ENCODE measurements at places on chromosomes 5 and 9.

- no peak for DNase-seq
Observed at GRCh38 chr5:68460147-68460798, 244.7 kb downstream of the PIK3R1 start.

GRCh38 chr5:180358694-180359093 lies 5.6 kb upstream of the GFPT2 start:
- DNase-seq: no peak

DNA sequence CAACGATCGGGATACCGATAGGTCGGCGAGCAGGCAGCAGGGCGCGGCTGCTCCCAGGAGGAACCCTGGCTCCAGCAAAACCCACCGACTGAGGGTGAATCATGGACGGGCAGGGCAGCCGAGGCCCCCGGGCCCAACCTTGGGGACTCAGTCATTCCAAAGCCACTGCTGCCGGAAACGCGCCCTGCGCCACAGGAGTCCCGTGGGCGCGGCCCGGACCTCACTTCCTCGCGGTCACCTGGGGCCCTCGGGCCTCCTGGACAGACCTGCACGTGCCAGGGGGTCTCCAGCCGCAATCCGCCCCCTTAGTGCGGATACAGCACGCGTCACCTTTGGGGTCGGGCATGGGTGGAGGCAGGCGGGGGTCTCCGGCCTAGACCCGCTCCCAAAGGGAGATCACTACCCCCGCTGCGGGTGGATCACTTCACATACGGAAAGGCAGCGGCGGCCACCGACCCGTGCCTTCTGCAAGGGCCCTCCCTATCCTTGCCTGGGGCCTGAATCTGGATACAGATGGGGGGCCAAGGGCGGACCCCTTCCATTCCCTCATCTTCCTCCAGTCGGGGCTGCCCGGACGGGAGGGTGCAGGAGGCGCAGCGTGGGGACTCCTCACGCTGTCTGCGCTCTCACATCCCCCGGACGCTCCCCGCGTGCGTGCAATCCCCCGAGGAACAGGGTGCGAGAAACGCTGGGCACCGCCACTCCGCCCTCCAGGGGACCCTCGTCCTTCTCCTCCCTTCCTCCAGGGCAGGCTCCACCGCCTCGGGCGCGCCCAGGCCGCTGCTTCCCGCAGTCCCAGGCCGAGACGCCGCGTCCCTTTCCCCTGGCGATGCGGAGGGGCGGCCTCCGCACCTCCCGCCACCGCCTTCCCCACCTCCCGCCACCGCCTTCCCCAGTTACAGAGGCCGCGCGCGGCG lies 586 bp downstream of the TXN start:
- no peak for DNase-seq

GRCh38 chr9:95029288-95029687 lies 288.2 kb downstream of the FANCC start:
- DNase-seq: no peak

DNA sequence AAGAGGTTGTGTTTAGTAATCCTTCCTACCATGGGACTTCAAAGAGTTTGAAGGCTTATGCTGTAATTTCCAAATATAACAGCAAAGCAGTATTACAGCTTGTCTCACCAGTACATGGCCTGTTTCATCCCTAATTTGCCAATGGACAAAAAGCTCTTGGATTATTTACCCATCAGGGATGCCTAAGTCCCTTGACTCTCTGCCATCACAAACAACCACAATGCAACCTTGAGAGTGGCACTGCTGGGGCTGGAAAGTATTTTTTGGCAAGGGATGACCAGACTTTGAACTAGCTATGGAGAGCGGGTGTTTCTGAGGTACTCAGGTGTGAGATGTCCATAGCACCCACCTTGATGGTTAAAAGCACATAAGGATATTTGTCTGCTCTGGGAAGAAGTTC lies 9.1 kb downstream of the MAMDC2 start:
- no peak for DNase-seq

DNA sequence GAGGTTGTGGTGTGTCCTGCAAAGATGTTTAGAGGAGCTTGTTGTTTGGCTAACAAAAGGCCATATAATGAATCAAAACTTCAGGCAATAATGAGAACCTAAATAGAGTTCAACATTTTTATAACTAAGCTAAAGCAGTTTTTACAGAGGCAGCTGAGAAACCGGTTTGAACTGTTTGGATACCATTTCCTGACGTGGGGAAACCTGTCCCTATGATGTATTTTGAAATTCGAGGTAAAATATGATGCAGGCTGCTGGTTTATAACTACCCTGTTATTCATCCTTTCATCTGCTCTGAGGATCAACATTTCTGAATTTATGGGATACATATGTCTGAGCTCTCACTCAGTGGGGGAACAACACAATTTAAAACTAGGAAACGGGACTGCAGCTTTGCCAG lies 289.5 kb upstream of the IRX2 start:
- no peak for DNase-seq

DNA sequence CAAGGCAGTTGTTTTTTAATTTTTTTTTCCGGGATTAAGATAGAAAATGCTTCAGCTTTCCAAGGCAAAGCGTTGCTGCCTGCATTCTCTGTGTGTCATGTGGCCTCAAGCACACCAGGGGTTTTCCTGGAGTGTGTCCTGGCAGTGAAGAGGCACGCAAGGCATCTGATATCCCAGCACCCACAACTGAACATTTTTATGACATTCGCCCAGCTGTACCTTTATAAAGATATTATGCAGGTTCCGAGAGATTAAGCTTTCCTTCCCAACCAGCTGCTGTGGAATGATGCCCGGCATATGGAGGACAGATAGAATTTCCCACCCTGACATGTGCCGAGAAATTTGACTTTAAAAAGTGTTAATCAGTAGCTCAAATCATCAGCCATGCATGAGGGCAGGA lies 205.6 kb downstream of the GADD45G start:
- DNase-seq: no peak

DNA sequence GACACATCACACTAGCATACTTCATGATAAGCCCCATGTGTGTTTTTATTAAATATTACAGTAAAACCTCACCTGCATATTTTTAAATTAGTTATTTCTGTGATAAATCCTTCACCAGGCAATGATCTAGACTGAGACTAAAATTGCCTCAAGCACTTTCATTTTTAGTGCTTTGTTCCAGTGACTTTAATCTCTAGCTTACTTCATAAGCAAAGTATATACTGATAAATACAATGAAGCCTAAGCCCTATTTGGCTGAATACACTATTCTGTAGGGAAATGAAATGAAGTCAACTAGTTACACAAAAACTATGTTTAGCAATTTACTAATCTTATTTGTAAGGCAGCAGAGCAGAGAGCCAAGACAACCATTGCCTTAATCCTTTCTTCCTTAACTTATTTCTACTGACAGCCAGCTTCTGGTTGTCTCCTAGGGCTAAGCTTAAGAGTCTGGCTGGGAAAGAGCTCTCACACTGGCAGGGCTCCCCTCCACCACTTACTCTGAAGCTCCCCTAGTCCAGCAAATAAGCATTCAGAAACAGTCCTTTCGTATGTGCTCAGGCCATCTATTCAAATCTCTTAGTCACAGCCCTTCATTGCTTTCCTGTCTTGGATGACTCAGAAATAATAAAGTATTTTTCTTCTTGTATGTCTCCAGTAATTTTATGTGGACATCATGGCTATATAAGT lies 31.4 kb upstream of the MTAP start:
- DNase-seq: no peak

GRCh38 chr9:111598733-111599091 lies 735 bp downstream of the PTGR1 start:
- no peak for DNase-seq

DNA sequence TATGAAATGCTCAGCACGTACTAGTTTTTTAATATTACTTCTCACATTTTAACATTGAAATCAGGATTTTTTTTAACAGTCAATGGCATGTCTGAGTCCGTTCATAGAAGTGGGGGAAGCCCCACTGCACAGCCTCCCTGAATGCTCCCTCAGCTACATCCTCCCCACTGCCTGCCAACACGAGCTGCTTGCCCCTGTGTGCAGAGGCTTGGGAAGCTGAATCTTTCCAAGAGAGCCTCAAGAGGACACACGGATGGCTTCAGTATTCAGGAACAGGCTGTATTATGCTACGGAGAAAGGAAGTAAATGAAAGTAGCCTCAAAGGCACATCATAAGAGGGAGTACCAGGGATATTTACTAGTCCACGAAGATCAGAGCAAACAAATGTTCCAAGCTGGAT lies 248.7 kb downstream of the SPOCK1 start:
- DNase-seq: no peak

DNA sequence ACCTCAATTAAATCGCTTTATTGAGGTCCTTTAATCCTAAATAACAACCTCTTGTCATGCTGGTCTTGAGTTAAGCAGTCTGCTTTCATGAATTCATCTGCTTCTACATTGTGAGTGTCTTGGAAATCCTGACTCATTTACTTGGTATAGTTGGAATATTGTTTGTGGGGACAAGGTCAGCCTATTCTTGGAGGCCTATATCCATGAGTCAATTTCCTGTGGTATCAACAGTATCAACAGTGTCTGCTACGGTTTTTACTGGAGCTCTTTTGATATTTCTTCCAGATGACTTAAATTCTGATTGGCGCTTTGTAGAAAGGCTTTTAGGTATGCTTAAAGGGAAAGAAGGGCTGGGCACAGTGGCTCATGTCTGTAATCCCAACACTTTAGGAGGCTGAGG lies 71.2 kb upstream of the PARP8 start:
- DNase-seq: no peak

- no peak for DNase-seq
Observed at GRCh38 chr9:93461414-93461743, 8.0 kb upstream of the FAM120AOS start.

- DNase-seq: no peak
Observed at GRCh38 chr5:175874462-175875139, 3.2 kb downstream of the CPLX2 start.

DNA sequence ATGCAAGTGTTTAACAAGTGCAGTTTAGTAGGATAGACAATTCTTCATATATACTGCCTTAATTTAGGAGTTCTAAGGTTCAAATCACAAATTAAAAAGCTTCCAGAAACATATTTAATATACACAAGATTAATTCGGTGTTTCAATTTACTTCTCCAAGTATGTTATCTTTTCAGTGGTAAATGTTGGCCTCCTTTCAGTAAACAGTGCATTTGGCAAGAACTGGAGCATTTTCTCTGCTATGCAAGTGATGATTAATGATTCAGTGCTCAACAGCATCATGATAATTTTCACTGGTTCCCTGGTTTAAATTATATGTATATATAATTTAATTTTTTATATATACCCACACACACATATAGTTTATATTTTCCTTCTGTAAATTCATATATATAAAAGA lies 541.7 kb downstream of the EFNA5 start:
- DNase-seq: no peak

- DNase-seq: no peak
Observed at GRCh38 chr5:132363431-132364112, 5.9 kb upstream of the SLC22A5 start.

- no peak for DNase-seq
Observed at GRCh38 chr9:108687006-108687987, 168.5 kb downstream of the ACTL7B start.

DNA sequence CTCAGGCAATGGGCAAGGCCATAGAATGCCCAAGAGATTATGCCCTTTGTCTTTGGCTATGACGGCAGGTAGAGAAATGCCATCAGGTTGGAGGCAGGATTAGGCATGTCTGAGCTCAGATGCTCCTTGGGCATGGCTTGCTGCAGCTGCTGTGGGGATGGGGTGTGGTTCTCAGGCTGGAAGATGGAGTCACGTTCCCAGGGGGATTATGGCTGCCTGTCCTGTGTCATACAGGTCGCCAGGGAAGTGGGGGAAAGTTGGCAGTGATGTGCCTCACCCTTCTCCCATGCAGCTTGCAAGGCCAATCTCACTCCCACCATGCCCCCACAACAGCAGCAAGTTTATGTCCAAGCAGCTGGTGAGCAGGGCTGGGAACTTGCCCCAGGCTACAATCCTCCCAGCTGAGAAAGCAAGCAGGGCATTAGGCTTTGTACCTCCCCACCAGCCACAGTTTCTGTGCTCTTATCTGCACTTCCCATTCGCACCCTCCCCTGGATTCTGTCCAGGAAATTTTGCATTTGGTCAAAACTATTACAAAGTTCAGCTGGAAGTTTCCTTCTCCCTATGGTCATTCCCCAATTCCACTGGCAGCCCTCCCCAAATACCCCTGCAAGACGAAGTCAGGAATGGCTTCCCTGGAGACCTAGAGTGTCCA lies 1788.0 kb upstream of the NUDT12 start:
- no peak for DNase-seq

DNA sequence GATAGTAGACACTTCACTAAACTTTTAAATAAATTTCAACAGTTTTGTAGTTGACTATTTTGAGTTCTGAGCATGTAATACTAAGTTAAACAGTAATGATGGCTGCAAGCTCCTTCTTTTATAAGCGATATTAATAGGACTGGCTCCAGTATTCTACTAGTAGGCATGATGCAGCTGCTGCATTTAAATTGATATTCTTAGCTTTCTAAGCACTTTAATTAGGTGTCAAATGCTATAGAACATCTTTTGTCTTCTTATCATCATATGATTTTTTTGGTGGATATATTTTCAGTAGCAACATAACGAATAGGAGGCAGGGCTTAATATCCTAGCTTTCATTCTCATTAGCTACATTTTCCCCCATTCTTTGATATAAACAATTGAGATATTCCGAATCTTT lies 141.1 kb downstream of the FBXO4 start:
- no peak for DNase-seq

- no peak for DNase-seq
Observed at GRCh38 chr5:131825404-131826013, 28.7 kb upstream of the FNIP1 start.

GRCh38 chr9:126411225-126411947 lies 84.8 kb downstream of the MVB12B start:
- DNase-seq: no peak

DNA sequence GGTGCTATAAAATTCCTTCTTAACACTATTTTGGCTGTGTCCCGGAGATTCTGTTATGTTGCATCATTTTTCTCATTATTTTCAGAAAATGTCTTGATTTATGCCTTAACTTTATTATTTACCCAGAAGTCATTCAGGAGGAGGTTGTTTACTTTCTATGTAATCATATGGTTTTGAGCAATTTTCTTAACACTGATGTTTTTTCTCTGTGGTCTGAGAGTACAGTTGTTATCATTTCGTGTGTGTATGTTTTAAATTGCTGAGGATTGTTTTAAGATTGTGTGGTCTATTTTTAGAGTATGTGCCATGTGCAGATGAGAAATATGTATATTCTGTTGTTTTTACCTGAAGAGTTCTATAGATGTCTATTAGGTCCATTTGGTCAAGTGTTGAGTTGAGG lies 498.1 kb upstream of the ZNF608 start:
- no peak for DNase-seq

- DNase-seq: no peak
Observed at GRCh38 chr5:141960018-141960417, 2.0 kb upstream of the PCDH12 start.

GRCh38 chr5:15285901-15286583 lies 213.9 kb upstream of the FBXL7 start:
- no peak for DNase-seq

- DNase-seq: no peak
Observed at GRCh38 chr9:26131886-26132285, 453.6 kb upstream of the TUSC1 start.

- no peak for DNase-seq
Observed at GRCh38 chr5:147610798-147611197, 100.9 kb upstream of the DPYSL3 start.

Data from cortex of kidney (tissue), 1 donor.